Activated CD4-positive, alpha-beta T cell treated with anti-CD3 and anti-CD28 coated beads, Interleukin-2, amount 10 ng/mL, durations not matched to agents 24 days and 14 days (primary cell): ENCODE measurements at places on chromosomes 16 and 17.

- DNase-seq, result peak; percentile 68
These were observed 73.1 kb upstream of the TANC2 start for GRCh38 chr17:62892870-62893338.

GRCh38 chr16:75111514-75111940, 5.1 kb downstream of the LDHD start:
- DNase-seq, result no peak

DNA sequence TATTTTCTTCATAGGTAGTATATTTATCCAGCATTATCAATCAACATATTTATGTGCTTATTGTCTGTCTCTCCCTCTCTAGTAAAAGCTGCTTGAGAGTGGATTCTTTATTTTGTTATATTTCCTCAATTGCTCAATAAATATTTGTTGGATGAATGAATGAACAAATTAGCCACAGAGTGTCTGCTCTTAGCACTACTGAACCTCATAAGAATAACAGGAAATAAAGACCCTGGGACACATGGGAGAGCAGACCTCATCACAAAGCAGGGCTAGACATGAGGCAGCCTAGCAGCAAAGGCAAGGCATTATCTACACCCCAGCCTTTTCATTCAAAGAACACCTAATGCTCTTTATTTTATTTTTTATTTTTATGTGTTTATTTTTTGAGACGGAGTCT, 34.9 kb upstream of the TANC2 start:
- DNase-seq, result no peak

DNA sequence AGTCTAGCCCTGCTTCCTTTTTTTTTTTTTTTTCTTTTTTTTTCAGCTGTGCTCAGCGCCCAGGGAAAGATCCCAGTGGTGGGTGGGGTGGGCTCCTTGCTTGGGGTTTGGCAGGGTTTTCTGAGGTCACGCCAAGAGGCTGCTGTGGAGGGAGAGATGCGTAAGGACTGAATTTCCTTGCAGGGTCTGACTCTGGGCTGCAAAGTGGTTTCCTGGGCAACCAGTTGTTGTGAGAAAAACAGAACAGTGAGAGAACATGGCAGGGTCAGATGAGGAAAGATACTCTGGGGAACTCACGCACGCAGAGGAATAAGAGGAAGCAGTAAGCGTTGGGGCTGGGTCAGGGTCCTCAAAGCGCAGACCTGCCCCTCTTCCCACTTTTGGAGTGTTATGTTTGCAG, 119.5 kb downstream of the IRF8 start:
- no peak for DNase-seq

DNA sequence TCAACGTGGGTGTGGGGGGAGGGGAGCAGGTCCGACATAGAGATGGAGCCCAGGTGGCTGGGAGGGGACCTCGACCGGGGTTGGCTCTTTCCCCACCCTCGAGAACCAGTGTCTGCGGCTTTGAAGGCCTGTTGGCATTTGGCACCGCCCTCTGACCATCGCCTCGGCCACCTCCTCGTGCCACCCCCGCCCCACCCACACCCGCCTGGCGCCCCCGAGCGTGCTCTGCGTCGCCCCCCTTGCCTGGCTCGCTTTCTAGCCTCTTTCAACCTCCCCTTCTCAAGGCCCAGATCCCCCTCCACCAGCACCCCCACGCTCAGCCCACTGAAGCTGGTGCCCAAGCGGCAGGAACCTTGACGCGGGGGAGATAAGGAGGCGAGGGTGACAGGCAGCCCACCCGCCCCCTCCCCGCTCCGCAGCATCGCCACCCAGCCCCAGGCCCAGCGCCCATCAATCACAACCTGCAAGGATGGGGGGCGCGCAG, 619 bp downstream of the CACNB1 start:
- DNase-seq, result peak; percentile 69

- DNase-seq, result peak; percentile 94
These were observed 16.5 kb downstream of the CCDC102A start for GRCh38 chr16:57519796-57520360.

DNA sequence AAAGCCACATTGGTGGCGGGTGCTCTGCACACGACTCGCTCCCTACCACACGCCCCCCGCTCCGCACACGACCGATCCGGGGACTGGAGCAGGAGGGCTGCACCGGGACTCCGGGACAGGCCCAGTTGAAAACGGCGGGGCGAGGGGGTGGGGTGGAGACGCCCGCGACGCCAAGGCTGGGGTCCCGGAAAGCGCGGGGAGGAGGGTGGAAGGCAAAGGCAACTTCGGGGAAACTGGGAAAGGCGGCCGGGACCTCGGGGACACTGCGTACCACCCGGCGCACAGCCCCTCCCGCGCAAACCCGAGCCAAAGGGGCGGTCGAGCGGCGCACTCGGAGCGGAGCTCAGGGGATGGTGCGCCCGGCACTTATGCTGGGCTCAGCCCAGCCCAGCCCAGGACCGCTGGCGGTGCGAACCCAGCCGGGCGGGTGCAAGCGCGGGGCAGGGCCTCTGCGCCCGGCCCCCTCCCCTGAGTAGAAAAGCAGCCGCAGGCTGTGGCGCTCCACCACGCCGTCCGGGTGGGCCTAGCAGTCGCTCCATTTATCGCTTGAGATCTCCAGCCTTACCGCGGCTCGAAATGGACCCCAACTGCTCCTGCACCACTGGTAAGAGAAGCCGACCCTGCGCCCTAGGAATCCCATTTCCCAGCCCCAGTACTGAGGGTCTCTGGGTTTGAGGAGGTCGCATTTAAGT, at the start of gene MT1M:
TSS of gene MT1M (plus strand) at position 504 of the 692 bp plus-strand sequence. CDS start at position 577, 73 bp downstream.
- DNase-seq, result no peak

GRCh38 chr16:61210076-61210475, 826.2 kb downstream of the CDH8 start:
- no peak for DNase-seq

- DNase-seq, result no peak
These were observed 13.1 kb upstream of the LASP1NB start for GRCh38 chr17:38912221-38912813.

- no peak for DNase-seq
These were observed 567 bp downstream of the SOX9 start for GRCh38 chr17:72121164-72122009.

DNA sequence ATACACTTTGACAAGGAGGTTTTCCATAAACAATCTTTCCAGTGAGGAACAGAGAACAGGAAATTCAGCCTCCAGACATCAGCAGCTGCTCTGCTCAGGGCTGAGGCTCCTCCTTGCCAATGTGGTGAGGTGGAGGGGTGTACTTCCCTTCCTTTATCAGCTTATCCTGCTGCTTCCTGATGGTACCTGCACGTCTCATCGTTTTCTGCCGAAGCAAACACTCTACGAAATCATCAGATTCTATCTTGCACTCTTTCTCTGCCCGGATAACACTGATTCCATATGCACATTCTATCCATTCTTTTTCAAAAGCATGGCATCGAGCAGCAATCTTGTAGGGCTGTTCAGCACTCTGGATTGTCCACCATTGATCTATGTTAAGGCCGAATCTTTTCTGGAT, 15.4 kb upstream of the SEZ6 start:
- no peak for DNase-seq

DNA sequence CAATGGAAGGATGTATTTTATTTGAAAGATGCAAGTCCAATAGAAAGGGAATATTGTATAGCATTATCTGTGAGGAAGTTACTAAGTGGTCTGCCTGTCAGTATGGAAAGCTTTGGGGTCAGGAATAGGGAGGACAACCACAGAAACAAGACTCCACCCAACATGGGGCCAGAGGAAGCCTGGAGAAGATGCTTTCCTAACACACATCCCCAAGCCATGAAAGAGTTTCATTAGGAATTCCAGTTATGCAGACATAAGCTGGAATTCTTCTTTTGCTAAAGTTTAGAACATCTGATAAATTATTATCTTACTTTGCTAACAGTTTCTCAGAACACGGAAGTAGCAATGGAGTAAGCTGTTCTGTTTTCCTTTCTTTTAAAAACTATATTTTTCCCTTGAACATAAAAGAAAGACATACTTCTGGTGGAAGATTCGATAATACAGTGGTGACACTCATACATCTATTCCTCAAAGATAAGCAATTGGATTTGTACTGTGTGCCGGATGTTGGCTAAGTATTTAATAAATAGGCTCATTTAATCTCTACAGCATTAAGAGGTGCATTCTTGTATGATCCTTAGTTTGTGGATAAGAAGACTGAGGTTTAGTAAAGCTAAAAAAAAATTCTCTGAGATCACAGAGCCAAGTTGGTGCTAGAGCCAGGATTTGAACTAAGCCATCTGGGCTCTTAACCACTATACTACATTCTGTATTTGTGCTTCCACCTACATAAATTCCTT, 51.0 kb upstream of the GAS7 start:
- DNase-seq, result no peak

DNA sequence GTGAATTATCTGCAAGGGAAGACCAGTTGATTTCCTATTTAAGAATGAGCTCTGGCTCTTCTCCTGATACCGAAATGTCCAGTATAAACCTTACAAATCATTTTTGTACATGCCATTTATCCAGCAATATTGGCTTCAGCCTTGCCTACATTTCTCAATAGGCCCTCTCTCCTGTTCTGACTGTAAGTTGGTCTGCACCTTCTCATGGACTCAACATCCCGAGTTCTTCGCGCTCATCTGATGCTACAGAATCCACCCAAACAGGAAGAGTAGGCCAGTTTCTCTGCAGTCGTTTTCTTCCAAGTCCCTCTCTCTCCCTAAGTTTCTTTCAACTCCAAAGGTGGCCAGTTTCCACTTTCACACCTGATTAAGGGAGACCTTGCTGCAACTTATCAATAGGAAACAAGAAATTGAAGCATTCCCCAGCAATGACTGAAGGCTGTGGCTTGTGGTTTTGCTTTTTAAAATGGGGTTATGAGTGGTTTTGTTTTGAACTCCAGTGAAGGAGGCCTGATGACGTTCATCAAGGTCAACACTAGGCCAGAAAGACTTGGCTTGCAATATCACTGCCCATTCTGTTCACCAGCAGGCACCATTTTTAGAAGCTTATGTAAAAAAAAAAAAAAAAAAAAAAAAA, 383.0 kb downstream of the MAF start:
- peak; percentile 80 for DNase-seq

- no peak for DNase-seq
These were observed 8.5 kb upstream of the BAIAP2 start for GRCh38 chr17:81026266-81027036.

GRCh38 chr16:11403920-11404319, 58.7 kb downstream of the RMI2 start:
- DNase-seq, result no peak

GRCh38 chr16:50470687-50471086, 77.5 kb upstream of the NKD1 start:
- DNase-seq, result no peak
